Ovary (tissue), 10 donors: ENCODE measurements at places on chromosomes 4 and X. TPM values are rescaled to one million over a fixed set of nuclear protein-coding genes. Genes with fewer than 3 reads are reported as not detected.

- no peak for DNase-seq
Observed at GRCh38 chrX:43589735-43590134, 66.4 kb upstream of the MAOA start.

DNA sequence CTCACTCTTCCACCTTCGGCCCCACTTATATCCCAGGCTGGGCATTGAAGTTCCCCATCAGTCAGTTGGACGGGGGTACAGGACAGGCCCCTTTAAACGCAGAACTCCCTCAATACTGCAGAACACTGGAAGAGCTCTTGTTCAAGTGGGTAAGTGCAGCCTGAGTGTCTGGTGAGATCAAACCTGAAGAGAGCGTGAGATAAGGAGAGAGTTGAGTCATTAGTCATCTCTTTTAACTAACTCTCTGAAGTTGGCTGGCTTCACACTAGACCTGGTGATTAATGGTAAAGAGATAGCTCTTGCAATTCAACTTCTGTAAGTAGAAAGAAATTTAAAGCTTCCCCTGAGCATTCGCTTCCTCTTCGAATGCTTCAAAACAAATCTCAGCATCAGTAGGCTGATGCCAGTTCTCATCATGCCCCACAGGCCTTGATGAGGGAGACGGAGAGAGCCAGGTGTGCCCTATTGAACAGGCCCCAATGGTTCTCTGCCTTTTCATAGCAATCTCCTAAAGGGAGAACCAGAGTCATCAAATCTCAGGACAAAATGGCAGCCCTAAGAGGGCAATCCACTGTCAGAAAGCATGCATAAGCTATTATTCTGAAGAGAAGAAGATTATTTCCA is 41.0 kb upstream of the JADE1 start:
- no peak for DNase-seq

DNA sequence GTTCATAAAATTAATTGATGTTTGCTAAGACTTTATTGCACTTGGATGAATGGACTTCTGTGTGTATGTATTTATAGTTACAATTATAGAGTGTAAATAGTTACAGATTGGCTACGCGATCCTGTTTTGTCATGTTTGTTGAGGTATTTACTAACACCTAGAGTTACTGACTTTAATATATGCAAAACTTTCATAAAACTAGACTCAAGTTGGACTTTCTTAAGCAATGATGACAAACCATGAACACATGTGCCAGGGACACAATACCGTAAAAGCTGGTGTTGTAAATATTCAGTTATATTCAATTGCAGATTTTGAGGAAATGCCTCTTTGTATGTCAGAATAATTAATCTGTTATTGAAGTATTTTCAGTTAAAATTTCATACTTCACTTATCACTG is 6.1 kb downstream of the GRIA2 start:
- no peak for DNase-seq

DNA sequence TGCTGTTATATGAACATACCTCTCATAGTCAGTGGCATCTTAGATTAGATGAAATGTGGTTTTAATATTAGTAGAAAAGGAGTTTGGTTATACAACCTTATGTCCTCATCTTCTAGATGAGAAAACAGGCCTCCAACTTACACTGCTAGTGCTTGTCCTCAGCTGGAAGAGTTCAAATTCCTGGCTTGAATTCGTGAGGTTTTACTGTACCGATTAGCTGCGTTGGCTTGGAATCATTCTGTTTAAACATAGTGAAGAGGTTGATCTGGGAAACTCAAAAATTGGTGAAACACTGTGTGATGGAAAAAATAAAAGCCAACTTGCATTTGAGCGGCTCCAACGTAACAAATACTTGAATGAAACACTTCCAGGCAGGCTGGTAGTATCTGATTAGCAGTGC is 81.0 kb downstream of the LNX1 start:
- no peak for DNase-seq

- no peak for DNase-seq
Observed at GRCh38 chrX:4876268-4876667, 1162.8 kb upstream of the PRKX start.

The MAGEA10 gene
- not detected for total RNA-seq

The PQBP1 gene
- 85.8 TPM for total RNA-seq

The SLC4A4 gene
- 0.23 TPM for total RNA-seq

The CLDN2 gene
- not detected for total RNA-seq

The MMGT1 gene
- 21.9 TPM for total RNA-seq

The VCX3A gene
- total RNA-seq = not detected
